Lower leg skin (tissue), 4 donors: ENCODE measurements at places on chromosomes 3 and 15.

DNA sequence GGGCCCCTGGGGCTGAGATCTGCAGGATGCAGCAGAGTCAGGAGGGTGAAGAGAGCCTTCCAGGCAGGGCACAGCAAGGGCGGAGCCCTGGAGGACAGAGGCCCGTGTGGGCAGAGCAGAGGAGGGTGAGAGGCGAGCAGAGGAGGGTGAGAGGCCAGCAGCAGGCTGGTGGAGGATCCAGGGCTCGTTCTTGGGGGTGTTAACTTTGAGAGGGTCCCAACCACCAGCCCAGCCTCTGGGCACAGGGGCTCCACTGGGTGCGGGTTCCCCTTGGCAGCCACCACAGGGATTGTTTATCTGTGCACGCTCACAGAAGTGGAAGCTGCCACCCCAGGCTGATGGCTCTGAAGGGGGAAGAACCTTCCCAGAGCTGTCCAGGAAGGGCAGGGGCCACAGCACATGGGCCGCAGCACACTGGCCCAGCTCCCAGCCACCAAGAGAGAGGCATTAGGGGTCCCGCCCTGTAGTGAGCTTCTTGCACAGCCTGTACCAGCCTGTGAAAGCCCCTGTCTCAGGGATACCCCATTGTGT is 9.3 kb upstream of the PLXND1 start:
- no peak for DNase-seq

DNA sequence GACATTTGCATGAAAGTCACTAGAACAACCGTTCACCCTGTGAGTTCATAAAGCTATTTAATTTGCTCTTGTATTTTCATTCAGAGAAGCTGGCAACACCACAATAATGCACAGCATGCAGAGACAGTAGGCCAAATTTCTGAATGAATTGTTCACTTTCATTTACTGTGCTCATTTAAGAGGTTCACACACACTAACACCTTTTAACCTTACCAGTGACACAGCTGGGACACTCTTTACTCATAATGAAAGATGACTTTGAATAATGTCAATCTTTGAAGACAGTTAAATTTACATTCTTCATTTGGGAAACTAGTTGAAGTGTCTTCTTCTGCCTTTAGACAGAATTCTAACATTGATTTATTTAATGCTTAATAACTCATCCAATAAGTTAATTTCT is 95.7 kb downstream of the ROBO1 start:
- no peak for DNase-seq

DNA sequence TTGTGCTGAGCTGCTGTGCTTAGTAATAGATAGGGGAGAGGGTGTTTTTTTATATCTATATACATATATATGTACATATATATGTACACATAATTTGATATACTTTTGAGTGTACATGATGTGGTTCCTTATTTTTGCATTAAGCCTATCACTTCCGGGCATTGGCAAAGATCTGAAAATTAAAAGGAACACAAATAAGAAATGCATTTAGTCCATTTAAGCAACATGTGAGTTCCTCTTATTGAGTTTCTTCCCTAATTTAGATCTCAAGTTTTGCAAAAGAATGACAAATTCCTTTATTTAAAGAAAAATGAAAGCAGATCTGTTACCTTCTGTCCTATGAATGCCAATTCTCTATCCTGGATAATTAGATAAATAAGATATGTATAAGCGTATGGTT is 435.1 kb downstream of the LPP start:
- DNase-seq, result no peak

DNA sequence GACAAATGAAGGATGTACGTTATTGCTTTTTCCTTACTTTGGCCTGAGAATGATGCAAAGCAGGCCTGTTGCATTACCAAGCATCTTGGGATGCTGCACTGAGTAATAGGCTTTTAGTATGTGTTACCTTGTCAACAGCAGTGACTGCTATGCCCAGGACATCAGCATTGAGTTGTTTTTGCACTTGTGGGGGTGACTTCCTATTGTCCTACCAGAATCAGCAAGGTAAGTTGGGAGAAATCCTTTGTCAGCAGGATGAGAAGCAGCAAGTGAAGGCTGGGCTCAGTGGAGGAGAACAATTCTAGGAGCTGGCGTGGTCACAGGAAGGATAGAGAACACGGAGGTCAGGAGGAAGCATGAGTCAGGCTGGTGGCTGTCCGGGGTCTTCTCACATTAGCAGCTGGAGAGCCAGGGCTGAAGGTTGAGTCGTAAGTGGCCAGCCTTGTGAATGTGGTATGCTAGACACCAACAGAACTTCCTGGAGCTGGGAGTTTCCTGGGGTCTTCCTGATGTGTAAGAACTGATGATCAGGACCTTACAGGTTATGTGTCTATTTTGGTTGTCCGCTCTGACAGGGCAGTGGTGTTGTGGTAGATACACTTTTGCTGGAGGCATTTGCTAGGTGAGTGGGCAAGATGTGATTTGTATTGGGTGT is 142.7 kb downstream of the FNDC3B start:
- DNase-seq, result no peak

DNA sequence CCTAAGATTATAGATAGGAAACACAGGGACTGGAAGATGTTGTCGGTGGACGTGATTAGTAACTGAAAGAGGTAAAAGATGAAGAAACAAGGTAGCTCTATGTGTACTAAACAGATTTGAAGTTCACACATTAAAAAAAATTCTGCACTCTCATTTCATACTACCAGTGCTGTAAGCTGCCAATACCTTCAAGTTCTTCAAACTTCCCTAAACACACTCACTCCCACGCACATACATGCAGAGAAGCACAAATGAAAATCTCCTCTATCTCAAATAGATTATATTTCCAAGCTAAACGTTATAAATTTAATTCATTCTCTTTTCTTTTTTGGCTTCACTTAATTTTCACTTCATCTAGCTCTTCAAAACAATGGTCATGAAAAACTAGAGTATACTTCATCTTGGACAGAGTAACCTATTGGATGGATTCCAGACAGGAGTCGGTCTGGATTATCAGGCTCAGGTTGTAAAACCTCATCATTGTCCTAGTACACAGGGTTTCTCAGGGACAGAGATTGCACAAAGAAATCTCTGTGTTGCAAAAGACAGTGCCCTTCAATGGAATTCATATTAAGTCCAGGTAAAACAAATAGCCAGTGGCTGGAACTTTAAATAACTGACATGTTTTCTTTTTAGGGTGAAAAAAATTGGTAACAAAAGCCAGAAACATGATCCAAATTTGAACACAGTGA is 408.1 kb upstream of the ZNF385D start:
- DNase-seq, result no peak

DNA sequence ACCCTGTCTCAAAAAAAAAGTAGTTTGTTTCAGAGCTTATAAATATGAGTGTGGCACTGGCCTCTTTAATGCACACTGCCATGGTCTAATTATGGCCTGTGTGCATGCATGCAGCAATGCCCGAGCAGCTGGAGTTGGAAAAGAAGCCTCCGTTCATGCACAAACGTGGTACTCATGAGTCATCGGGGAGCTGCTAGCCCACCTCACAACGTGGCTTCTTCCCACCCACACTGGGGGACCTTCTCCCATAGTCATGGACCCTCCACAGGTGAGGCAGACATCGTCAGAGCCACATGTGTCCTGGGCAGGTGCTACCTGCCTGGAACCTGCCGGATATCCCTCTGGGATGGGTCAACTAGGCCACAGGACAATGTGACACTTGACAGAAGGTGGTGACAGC is 66.7 kb downstream of the ATP10A start:
- DNase-seq, result no peak

DNA sequence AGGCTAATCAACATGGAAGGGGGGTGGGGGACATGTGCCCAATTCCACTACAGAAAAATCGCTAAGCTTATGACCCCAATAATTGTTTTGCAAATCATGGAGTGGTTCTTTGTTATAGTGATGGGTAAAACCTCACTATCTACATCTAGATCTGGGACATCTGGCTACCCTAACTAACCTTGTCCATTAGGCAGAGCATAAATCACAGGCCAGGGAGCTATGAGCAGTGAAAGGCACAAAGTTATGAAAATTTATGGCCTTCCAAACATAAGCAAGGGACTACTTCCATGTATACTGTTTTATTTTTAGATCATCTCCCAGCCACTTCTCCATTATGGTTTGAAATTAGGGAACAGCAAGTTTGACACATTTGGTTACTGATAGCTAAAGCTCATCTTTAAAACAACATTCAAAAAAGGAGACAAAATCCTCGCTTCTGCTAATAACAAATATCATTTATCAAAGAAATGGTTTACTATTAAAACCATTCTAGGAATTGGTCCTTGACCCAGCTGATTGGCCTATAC is 78.3 kb downstream of the RSL24D1 start:
- no peak for DNase-seq

- peak; percentile 79 for DNase-seq
Measured at GRCh38 chr15:85744579-85744978, 50.1 kb downstream of the KLHL25 start.
